ENCODE measurements at places on chromosomes 12 and 14.

DNA sequence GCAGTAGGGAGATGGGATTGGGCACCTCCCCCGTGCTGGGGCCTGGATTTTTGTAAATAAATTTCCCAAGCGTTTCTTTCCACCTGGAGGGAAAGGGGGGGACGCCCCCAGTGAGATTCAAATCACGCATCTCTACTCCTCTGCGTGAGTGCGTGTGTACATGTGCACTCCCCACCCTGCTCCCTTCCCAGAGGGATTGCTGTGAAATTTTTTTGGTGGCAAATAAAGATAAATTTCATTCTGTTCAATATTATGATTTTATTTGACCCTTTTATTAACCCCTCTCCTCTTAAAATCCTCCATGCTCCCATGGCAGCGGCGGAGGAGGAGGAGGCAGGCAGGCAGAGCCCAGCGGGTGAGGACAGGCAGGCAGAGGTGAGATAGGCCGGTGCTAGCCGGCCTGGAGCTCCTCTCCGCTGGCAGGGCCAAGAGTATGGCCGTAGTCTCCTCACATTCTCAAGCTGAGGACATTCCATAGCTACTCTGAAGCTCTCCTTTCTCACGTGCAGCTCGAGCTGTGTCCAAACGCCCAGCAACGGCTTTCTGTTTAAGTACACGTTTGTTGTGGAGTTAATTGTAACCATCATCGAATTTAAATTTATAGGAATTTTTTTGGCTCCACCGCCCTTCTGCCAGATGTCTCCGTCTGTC, 1.5 kb upstream of the HOTAIR start:
- no peak for ATAC-seq

DNA sequence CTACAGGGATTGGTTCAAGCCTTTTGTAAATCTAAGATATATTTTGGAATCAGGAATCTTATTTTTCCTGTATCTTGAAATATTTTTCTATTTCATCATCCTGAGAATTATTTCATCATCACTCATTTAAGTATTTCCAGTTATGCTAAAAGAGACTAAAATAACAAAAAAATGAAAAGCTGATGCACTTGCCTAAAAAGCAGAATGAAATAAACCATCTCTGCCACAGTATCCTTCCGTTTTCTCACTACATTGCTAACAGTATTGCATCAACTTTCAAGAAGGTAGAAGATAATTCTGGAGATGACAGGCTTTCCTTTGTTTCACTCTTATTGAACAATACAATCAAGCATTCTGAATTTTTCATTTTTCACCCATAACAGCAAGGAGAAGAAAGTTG, 31.1 kb upstream of the EIF5 start:
- no peak for ATAC-seq

- no peak for ATAC-seq
Measured at GRCh38 chr12:67928621-67929383, 60.4 kb upstream of the IFNG-AS1 start.

DNA sequence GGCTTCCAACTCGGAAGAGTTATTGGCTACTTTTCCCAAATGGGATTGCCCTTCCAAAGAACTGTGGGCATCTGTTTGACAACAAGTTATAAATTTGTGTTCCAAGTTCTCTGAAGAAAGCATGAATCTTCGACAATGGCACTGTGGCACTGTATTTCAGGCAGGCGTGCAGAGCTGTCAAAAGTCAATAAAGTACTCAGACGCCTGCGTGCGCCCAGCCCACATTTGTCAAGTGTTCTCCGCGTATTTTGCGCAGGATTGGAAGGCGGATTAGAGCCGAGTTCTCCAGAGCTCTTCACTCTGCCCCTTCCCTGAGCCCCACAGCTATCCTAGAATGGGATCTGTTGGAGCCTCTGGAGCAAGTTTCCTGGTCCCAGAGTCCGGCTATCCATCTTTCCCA, 103.2 kb downstream of the SLC25A47 start:
- no peak for ATAC-seq

- no peak for ATAC-seq
Measured at GRCh38 chr12:55699471-55700055, 8.1 kb downstream of the ITGA7 start.

- ATAC-seq: no peak
Measured at GRCh38 chr14:38135106-38135867, 72.4 kb upstream of the SSTR1 start.

DNA sequence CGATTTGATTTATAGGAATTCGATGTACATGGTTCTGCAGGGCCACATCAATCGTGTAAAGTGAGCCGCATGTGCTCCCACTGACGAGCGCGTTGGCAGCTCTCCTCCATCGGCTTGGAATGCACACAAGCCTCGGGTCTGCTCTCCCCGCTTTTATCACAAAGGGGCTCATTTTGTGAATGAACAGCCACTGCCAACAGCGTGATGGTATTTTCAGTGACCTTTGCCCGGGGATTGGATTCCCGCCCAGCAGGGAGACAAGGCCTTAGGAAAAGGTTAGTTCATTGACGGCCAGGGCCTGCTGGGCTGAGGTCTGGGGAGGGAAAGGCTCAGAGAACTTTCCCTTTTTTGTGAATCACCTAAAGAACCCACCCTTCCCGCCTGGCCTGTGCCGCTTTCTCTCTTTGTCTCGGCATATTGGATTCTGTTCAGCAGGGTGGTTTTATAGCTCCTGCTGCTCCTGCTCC, 232.1 kb downstream of the MSRB3 start:
- ATAC-seq: no peak

- ATAC-seq: no peak
Measured at GRCh38 chr14:77290705-77291104, 19.7 kb upstream of the NGB start.

DNA sequence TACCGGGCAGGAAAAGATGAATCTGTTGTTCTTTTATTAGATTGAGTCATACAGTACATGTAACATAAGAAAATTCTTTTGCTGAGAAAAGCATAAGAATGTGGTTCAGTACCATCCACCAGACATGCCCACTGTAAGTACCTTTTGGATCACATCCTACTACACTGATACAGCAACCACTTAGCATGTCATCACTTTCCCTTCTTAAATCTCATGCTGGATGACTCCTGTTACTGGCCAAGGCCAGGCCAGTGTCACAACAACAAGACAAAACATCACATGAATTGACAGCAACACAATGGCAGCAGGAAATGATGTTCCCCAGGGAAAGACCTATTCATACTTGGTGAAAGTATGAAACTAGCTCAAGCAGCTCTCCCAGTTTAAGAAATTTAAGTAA, 46.4 kb downstream of the STXBP6 start:
- ATAC-seq: no peak

GRCh38 chr12:21528953-21529352, 2.9 kb downstream of the SPX start:
- no peak for ATAC-seq

DNA sequence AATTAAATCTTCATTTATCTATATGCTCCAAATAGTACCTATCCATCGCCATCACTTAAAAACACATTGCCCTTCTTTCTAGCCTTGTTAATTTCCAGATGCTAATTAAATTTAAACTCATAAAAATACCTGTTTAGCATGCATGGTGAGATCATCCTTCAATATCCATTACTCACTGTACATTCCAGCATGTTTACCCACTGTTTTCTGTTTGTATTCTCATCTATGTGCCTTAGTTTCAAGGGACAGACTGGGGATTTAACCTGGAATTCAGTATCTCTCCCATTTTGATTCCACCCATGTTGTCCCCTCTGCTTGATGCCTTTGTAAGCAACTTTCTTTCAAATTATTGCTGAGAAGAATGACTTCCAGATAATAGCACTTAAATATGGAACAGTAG, 208.0 kb downstream of the SPTSSA start:
- ATAC-seq: no peak

DNA sequence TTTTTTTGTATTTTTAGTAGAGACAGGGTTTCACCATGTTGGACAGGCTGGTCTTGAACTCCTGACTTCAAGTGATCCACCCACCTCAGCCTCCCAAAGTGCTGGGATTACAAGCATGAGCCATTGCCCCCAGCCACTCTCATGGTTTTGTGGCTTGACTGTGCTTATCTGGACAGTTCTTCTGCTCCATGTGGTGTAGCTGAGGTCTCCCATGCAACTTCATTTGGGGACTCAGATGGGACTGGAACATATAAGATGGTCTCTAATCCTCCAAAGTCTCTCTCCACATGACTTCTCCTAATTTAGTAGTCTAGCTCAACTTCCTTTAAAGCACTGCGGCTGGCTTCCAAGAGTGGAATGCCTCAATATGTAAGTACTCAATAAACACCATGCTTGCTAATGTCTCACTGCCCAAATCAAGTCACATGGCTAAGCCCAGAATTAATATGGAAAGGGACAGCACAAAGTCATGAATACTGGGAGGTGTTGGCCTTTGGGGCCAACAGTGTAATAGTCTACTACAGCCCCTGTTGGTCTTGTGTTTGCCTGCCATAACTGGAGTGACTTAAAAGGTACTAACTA, 7.4 kb downstream of the INHBC start:
- no peak for ATAC-seq

DNA sequence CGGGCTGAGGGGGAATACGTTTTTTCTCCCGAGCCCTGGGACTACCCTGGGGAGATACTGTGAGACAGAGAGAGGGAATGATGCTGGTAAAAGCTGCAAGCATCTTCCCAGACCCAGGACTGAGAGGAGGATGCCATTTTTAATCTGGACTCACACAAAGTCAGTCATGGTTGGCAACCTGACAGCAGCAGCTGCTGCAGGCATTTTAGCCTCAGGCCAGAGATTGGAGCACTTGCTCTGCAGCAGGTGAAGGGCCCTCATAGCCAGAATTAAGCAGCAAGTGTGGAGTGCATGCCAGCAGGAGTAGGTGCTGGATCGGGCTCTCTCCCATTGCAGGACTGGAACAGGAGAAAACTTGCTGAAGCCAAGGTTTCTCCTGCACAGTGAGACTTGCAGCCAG, 361.1 kb upstream of the CLEC14A start:
- ATAC-seq: no peak
